ENCODE measurements at places on chromosomes 5 and 9. TPM values are rescaled to one million over a fixed set of nuclear protein-coding genes. Genes with fewer than 3 reads are reported as not detected.

SGCD gene
- 3.5 TPM for total RNA-seq

NUTM2G gene
- not detected for total RNA-seq

DELE1 gene
- 98.2 TPM for total RNA-seq

SPINK1 gene
- 2.6 TPM for total RNA-seq

TEK gene
- total RNA-seq, result not detected

DND1 gene
- 6.4 TPM for total RNA-seq

GRCh38 chr5:38720554-38721361, 125.1 kb upstream of the OSMR start:
- no peak for DNase-seq
- no peaks in the 10 kb centered on the region for H3K36me3 ChIP-seq
- H3K4me1 ChIP-seq, result no peaks in the 10 kb centered on the region
- H3K27me3 ChIP-seq, result no peaks in the 10 kb centered on the region
- no peak overlapping the region for H3K4me3 ChIP-seq
- no peak overlapping the region for H3K27ac ChIP-seq

DNA sequence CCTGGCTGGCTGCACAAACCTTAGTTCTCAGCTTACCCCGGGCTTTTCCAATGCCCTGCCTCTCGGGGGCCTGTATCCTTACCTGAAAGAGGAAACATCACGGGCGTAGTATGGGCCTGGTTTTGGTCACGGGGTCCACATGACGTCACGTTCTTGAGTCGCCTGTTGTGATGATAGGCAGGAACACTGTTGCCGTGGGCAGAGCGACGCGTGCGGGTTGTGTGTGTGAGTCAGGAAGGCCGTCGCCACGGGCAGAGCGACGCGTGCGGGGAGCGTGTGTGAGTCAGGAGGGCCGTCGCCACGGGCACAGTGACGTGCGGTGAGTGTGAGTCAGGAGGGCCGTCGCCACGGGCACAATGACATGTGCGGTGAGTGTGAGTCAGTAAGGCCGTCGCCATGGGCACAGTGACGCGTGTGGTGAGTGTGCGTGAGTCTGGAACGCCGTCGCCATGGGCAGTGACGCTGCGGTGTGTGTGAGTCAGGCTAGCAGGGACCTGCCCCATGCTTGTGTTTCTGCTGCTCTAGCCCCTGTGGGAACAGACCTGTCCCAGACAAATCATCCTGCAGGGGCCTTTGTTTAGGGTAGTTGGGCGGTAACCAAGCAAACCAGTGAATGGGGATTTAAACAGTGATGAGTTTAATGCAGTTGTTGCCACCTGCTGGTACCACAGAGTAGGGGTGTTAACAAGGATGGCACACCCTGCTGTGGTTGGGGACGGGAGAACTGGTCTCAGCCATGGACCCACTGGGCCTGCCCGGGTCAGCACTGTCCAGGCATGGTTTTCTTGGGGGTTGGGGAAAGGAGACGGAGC, 19.8 kb downstream of the TRIP13 start:
- H3K4me1 ChIP-seq, result no peaks in the 10 kb centered on the region
- H3K4me3 ChIP-seq, result no peak overlapping the region
- no peaks in the 10 kb centered on the region for H3K27me3 ChIP-seq
- H3K27ac ChIP-seq, result peak overlapping the region; percentile 41

- H3K27ac ChIP-seq, result no peak overlapping the region
- H3K36me3 ChIP-seq, result peaks cover 6% of the 10 kb centered on the region
- no peak overlapping the region for H3K4me3 ChIP-seq
- no peaks in the 10 kb centered on the region for H3K27me3 ChIP-seq
- no peak for DNase-seq
Measured at GRCh38 chr9:19252174-19252884, 21.8 kb downstream of the DENND4C start.

GRCh38 chr5:140420226-140420570, 18.6 kb downstream of the ANKHD1 start:
- DNase-seq, result no peak
- no peak overlapping the region for H3K27ac ChIP-seq
- no peak overlapping the region for H3K4me3 ChIP-seq
- peaks cover 11% of the 10 kb centered on the region for H3K4me1 ChIP-seq
- no peaks in the 10 kb centered on the region for H3K27me3 ChIP-seq

GRCh38 chr9:122192914-122193525, 33.3 kb downstream of the MORN5 start:
- H3K4me3 ChIP-seq, result no peak overlapping the region
- no peaks in the 10 kb centered on the region for H3K4me1 ChIP-seq
- DNase-seq, result no peak
- H3K27ac ChIP-seq, result no peak overlapping the region
- H3K36me3 ChIP-seq, result no peaks in the 10 kb centered on the region
- H3K27me3 ChIP-seq, result no peaks in the 10 kb centered on the region

DNA sequence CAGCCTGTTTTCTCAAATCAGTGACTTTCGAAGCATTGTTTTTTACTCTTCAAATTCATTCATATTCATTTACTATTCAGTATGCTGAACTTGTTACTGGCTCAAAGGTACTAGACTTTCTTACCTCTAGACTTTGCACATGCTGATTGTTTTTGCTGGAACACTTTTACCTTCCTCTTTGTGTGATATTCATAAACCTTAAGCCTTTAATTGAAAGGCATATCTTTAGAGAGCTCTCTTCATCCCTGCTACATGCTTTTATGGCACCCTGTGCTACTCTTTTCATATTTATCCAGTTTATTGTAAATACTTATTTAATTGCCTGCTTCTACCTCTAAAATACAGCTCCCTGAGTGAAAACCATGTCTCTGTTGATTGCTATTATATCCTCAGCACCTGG, 48.7 kb upstream of the LRRC19 start:
- no peaks in the 10 kb centered on the region for H3K27me3 ChIP-seq
- no peak for DNase-seq
- no peaks in the 10 kb centered on the region for H3K4me1 ChIP-seq
- H3K36me3 ChIP-seq, result no peaks in the 10 kb centered on the region
- no peak overlapping the region for H3K27ac ChIP-seq
- H3K4me3 ChIP-seq, result no peak overlapping the region

GRCh38 chr5:132232465-132232864, 4.8 kb upstream of the P4HA2 start:
- H3K36me3 ChIP-seq, result no peaks in the 10 kb centered on the region
- no peaks in the 10 kb centered on the region for H3K4me1 ChIP-seq
- no peak overlapping the region for H3K4me3 ChIP-seq

GRCh38 chr5:151463137-151464029, 16.0 kb downstream of the SLC36A1 start:
- H3K4me3 ChIP-seq, result no peak overlapping the region
- no peak for DNase-seq
- peaks cover 83% of the 10 kb centered on the region for H3K36me3 ChIP-seq

DNA sequence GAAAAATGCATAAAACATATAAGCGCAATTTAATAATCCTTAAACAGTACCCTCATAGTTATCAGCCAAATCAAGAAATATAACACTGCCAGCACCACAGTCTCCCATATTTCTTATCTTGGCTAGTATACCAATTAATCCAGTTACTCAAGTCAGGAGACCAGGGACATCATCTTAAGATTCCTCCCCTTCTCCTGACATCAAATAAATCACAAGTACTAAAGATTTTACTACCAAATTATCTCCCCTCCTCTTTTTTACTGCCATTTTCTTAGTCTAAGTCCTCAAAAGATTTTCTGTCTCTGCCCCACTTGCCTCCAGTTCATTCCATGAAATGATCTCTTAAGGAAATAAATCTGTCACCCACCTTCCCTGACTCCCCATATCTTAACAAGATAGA, 37.0 kb downstream of the STRBP start:
- H3K4me3 ChIP-seq, result no peak overlapping the region
- no peaks in the 10 kb centered on the region for H3K27me3 ChIP-seq
- no peak overlapping the region for H3K27ac ChIP-seq
- DNase-seq, result no peak
- H3K4me1 ChIP-seq, result no peaks in the 10 kb centered on the region

GRCh38 chr9:80873861-80874260, 815.5 kb downstream of the TLE1 start:
- no peak for DNase-seq
- no peak overlapping the region for H3K27ac ChIP-seq
- H3K4me1 ChIP-seq, result no peaks in the 10 kb centered on the region

- no peaks in the 10 kb centered on the region for H3K4me1 ChIP-seq
- no peaks in the 10 kb centered on the region for H3K27me3 ChIP-seq
- no peak for DNase-seq
Measured at GRCh38 chr5:128406803-128407202, 131.2 kb downstream of the FBN2 start.

GRCh38 chr5:36013182-36013581, 22.0 kb upstream of the UGT3A1 start:
- H3K27ac ChIP-seq, result no peak overlapping the region
- no peaks in the 10 kb centered on the region for H3K27me3 ChIP-seq
- no peak for DNase-seq
- H3K4me1 ChIP-seq, result no peaks in the 10 kb centered on the region
- no peaks in the 10 kb centered on the region for H3K36me3 ChIP-seq

- no peaks in the 10 kb centered on the region for H3K27me3 ChIP-seq
- H3K36me3 ChIP-seq, result peaks cover 7% of the 10 kb centered on the region
- H3K4me1 ChIP-seq, result no peaks in the 10 kb centered on the region
- H3K4me3 ChIP-seq, result no peak overlapping the region
- no peak for DNase-seq
- H3K27ac ChIP-seq, result no peak overlapping the region
Measured at GRCh38 chr9:112447283-112447761, 39.3 kb upstream of the KIAA1958 start.

DNA sequence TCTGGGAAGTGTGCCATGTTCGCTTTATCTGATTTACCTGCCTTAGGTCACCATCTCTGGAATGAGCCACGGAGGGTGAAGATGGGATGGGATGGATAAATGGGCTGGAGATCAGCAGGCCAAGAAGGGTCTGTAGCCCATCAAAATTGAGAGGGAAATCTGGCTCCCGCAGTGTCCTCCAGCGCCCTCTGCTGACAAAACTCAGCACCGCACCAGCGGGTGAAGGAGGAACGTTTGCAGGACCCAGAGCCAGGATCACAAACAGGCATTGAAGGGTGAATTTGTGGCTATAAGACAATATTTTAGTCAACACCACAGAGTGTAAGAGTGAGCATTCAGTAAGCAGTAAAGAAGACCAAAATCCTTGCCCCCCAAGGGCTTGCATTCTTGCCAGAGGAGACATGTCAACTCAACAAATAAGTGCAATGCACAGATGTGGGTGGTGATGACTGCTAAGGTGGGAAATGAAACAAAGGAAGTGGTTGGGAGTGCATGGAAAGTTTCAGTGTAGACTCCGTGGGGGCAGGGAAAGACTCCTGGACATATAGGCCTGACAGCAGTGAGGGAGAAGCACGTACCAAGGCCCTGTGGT, 124.4 kb downstream of the TENT4A start:
- DNase-seq, result no peak
- H3K27me3 ChIP-seq, result peaks cover 9% of the 10 kb centered on the region
- H3K4me1 ChIP-seq, result peaks cover 8% of the 10 kb centered on the region
- H3K36me3 ChIP-seq, result no peaks in the 10 kb centered on the region

GRCh38 chr5:154311362-154311761, 120.8 kb downstream of the GALNT10 start:
- H3K27ac ChIP-seq, result no peak overlapping the region
- no peak for DNase-seq
- no peaks in the 10 kb centered on the region for H3K4me1 ChIP-seq
- H3K36me3 ChIP-seq, result no peaks in the 10 kb centered on the region
- no peak overlapping the region for H3K4me3 ChIP-seq

DNA sequence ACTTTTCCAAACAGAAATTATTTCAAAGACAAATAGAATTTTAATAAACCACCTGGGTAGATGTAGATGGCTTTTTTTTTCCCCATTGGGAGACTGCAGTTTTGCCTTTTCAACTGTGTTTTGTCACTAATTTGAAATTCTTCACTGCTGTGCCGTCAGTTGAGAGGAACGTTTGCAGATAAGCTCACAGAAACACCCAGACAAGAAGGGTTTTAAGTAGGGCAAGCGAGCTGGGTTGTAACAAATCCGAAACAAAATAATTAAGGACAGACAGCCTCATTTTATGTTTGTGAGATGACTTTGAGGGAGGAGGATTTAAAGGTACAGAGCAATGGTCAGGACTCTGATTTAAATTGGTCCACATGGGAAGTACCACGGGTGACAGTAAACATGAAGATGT, 155.1 kb upstream of the NTRK2 start:
- no peak for DNase-seq
- H3K36me3 ChIP-seq, result no peaks in the 10 kb centered on the region
- no peak overlapping the region for H3K27ac ChIP-seq
- no peak overlapping the region for H3K4me3 ChIP-seq

Data from stomach (tissue), 19 donors.